Activated CD4-positive, CD25-positive, alpha-beta regulatory T cell treated with anti-CD3 and anti-CD28 coated beads, Interleukin-2, amount 50 U/mL, for 72 hours (primary cell): ENCODE measurements at places on chromosomes 7 and 10.

GRCh38 chr7:118039963-118040489, 143.9 kb upstream of the LSM8 start:
- no peak for DNase-seq

- no peak for DNase-seq
Observed at GRCh38 chr10:113589201-113589770, 36.4 kb downstream of the HABP2 start.

GRCh38 chr10:77527839-77528238, 109.8 kb downstream of the KCNMA1 start:
- DNase-seq = no peak

GRCh38 chr10:1526436-1527055, 210.8 kb downstream of the ADARB2 start:
- DNase-seq = no peak

GRCh38 chr7:114931656-114932011, 9.7 kb downstream of the MDFIC start:
- DNase-seq = no peak

GRCh38 chr7:110964775-110965174, 126.2 kb upstream of the LRRN3 start:
- no peak for DNase-seq

DNA sequence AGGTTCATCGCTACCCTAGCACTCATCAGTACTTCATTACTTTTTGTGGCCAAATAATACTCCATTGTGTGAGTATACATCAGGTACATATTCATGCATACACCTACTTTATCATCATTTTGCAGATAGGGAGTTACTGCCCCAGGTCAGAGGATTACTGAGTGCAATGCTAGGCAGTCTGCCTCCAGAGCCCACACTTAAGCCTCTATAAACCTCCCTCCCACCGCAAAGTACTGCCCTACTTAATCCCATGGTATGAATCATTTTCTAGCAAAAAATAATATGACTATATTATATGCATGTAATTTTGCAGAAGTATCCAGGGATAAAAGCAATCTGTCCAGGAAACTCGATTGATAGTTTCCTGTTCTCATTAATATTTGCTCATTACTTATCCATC, 194.3 kb downstream of the GRID1 start:
- DNase-seq = no peak

DNA sequence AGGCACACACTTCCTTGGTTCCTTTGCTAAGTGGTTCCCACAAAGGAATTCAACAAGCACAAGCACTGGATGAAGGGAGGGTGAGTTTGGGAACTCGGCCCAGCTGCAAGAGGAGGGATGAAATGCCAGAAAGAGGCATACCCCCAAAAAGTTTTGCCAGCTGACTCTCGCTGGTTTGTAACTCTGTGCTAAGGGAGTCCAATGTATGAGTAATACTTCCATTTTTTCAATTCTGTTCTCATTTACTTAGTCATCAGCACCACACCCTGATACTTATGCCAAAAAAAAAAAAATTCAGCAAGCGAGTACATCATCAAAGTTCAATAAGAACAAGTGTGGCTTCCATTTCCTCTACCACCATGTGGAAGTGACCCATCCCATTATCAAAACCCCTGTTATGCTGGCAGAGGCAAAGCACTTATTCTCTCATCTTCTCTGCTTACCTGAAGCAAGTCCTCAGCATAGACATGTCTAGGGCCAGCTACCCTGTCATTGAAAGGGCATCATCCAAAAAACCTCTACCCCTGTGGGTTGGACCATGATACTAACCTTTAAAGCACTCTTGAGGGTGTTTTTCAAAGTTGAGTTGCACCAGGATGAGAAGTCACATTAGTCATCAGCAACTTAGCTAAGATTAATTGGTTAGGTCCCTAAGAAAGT, 6.9 kb upstream of the HYCC1 start:
- DNase-seq = no peak

- peak; percentile 41 for DNase-seq
Observed at GRCh38 chr7:98250789-98251188, 1.2 kb downstream of the TECPR1 start.

DNA sequence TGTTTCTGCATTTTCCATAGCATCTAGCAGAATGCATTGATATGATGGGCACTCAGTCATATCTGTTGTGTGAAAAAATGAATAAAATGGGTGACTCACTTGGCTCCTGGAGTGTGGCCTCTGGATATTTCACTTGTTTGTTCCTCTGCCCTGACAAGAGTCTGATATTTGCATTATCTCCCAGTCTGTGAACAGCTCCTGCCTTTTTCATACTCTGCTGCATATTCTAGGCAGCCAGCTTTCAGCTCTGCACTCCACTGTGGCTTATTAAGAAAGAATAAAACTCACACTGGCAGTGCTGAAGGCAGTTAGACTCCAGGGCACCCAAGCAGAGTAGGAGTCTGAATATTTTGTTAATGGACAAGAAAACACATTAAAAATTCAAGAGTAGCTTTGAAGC, 623.9 kb downstream of the SORCS1 start:
- no peak for DNase-seq

DNA sequence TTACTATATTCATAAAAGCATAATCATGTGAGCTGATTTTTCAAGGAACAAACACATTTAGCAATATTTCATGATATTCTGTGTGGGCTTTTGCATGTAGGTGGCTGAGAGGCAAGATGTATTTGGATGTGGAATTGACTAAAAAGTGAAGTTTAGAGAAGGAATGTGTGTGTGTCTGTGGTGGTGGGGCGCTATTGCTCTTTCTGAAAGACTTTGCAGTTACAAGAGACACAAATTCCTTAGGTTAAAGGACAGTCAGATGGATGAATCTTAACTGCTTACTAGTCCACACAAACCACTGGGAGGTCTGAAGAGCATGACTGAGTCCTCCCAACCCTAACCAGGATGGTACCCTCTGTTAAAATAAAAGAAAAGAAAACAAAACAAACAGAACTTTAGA, 200.1 kb downstream of the SDHAF3 start:
- DNase-seq = no peak

GRCh38 chr7:158176561-158177173, 411.0 kb downstream of the PTPRN2 start:
- DNase-seq = no peak

GRCh38 chr7:28311670-28312069, 100.6 kb upstream of the CREB5 start:
- DNase-seq = no peak

DNA sequence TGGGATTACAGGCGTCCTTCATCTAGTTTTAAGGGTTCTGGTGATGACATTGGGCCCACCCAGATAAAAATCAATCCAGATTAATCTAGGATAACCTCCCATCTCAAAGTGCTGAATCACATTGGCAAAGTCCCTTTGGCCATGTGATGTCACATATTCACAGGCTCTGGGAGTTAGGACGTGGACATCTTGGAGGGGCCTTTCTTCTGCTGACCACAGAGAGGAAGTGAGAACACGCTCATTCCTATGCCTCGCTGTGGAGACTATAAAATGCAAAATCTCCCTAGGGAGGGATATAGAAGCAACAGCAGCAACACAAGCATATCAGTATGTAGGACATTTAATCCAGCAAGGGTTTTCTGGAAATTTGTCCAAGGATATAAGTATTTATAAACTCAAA, 266.0 kb upstream of the PITRM1 start:
- DNase-seq = no peak

DNA sequence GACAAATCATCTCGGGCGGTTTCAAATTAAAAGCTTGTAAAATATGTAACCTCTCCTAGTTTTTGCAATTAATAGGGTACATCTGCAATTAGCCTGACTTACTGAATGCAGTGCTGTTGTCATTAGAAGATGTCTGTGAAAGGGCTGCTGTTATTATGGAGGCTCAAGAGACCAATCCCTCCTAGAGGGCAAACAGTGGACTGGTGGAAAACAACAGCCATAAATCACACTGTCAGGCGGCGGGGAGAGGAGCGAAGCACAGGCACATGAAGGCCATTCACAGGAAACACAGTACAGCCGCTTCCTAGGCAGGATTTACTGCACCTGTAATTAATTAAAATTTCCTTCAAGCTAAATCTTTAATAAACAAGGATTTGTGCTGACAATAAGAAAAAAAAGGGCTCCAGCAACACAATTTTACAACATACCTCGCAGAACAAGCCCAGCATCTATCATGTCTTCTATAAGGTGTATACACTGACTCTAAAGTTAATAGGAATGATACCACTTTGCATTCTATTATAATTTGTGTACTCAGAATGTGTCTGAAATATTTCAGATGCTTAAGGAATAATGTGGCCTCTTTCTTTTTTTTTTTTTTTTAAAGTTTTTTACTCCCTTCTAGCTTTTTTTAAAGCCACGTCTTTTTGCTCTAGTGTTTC, 50.7 kb downstream of the ERCC6 start:
- DNase-seq = no peak

DNA sequence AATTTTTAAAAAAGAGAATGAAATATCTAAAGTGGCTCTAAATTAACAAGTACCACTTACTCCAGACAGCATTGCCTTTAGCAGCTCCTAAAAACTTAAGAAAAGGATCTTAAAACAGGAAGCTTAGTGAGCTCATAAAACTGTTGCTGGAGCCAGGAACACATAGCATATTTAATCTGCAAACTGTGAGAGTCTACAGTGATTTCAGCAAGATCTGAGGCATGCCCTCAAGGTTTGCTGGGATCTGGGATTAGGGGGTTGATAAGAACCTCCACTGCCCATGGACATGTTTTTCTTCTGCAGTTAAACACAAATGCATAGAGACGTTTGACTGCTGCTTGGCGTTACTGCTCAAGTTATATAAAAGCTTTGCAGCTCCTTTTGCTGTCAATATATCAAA, 3.8 kb downstream of the GLI3 start:
- DNase-seq = no peak

DNA sequence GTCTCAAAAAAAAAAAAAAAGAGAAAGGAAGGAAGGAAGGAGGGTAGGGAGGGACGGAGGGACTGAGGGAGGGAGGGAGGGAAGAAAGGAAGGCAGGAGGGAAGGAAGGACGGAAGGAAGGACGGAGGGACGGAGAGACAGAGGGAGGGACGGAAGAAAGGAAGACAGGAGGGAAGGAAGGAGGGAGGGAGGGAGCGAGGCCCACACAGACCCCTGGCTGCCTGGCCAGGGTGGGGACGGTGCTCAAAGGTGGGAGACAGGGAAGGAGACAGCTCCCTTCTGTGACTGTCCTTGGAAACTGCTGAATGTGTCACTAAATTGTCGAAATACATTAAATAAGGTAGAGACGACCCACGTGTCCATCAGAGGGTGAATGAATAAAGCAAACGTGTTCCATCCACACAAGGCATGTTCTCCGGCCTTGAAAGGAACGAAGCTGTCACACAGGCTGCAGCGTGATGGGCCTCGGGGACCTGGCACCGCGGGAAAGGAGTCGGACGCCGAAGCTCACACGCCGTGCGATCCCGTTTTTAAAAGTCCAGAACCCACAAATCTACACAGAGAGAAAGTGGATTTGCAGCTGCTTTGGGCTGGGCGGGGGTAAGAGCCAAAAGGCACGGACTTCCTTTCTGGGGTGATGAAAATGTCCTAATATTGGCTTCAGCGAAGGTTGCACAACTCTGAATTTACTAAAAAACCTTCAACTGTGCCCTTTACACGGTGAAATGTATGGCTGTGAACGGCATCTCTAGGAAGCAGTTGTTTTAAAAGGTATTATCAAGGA, 23.3 kb downstream of the ADAP1 start:
- DNase-seq = no peak

DNA sequence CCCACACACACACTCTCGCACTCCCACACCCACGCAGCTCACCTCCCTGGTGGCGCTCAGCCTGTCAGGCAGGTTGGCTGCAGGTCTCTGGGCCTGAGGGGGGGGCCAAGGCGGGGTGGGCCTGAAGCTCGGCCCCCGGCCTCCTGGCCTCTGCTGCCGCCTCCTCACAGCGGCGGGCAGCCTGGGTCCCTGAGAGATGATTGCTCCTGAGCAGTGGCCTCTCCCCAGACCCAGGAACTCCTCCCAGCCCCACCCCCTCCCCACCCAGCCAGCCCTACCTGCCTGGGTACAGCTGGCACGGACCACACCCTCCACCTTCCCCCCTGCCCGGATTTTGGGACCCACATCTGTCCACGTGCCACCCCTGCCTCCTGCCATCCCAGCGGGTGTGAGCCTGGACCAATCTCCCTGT, 4.6 kb upstream of the TMEM184A start:
- DNase-seq = no peak

- no peak for DNase-seq
Observed at GRCh38 chr10:68327889-68328786, 3.7 kb upstream of the HNRNPH3 start.

DNA sequence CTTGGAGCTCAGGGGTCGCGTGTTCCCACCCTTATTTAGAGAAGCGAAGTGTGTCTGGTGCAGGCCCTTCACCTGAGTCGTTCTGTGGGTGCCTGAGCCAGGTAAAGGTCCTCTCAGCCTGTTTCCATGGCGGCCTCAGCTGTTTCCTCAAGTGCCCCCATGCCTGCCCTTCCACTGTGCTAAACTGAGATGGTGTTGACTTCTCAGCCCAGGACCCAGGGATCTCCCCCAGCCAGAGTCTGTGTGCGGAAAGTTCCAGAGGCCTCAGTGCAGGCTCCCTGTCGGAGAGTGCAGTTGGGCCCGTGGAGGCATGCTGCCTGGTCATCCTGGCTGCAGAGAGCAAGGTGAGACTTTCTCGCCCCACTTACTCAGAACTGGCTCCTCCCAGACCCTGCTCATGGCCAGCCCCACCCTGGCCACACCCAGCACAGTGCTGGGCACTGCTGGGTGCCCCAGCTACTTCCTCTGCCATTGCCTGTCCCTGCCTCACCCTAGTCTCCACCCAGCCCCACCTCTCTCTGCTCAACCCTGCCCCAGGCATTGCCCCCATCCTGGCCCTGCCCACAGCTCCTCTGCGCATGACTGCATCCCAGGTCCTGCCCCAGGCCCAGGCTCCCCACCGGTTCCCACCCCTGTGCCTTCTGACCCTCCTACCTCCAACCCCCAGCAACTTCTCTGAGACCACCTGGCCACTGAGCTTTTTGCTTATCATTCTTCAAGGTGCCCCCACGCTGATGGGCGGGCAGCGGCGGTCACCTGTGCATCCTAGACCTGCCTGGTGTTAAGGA, 20.3 kb downstream of the NACAD start:
- DNase-seq = peak; percentile 30

- DNase-seq = no peak
Observed at GRCh38 chr7:69122953-69123352, 475.3 kb upstream of the AUTS2 start.

DNA sequence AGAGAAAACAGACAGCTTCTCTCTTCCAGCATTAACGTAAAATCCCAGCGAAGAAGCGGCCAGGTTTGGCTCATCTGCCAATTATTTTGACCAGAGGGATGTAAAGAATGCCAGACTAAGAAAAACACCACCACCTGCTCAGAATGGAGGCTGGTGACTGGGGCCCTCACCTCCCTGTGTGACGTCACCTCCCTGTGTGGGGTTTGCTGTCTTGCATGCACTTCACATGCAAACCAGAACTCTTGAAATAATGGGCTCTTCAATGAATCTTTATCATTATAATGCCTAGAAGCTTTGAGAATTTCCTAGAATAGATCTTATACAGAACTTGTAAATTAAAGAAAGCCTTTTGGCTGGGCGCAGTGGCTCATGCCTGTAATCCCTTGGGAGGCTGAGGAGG, 101.8 kb upstream of the WAC start:
- DNase-seq = no peak

DNA sequence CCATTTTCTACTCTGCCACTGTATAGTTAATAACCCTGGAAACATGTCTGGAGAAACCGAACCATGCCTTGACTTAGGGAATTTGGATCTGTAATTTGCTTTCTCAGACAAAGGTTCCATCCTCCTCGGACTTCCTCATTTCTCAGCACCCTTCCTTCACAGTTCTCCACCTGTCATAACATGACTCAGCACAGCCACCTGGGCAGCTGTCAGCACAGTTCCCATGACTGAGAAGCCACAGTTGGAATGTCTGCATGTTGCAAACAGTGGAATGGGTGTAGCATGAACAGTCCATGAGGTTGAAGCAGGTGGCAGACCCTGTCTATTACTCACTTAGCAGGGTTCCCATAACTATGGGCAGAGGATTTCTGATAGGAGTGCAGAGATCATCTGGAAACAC, 634 bp upstream of the OR9A4 start:
- no peak for DNase-seq
